ENCODE measurements at places on chromosomes 2 and 18.

DNA sequence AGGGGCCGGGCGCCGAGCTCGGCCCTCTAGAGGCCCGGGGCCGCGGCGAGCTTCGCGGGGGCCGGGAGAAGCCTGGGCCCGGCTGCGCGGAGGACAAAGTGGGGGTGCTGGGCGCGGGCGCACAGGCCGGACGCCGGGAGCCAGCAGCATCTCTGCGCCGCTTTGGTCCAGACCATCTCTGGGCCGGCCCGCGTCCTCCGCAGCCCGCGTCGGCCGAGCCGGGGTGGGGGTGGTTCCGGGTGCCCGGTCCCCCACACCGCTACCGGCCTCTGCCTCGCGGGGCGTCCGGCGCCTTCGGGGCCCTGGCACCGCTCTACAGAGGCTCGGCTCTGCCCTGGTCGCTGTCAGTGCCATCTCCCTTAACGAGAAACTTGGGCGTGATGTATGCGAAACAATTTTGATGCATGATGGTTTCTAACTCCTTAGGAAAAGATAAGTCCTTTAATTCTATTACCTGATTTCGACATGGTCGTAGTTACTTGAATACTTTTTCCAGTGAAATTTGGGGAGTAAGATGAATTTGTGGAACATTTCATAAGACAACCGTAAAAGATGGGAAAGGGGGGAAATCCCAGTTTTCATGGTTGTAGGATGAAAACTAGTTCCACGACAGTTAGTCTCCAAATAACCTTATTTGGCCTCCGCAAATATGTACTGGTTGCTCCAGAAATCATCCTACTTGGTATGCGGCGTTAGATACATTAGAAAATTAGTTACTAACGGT lies 562 bp downstream of the TWSG1 start:
- peak; percentile 34 for DNase-seq

- no peak for DNase-seq
These were observed 173.8 kb upstream of the HDAC4 start for GRCh38 chr2:239574434-239575156.

DNA sequence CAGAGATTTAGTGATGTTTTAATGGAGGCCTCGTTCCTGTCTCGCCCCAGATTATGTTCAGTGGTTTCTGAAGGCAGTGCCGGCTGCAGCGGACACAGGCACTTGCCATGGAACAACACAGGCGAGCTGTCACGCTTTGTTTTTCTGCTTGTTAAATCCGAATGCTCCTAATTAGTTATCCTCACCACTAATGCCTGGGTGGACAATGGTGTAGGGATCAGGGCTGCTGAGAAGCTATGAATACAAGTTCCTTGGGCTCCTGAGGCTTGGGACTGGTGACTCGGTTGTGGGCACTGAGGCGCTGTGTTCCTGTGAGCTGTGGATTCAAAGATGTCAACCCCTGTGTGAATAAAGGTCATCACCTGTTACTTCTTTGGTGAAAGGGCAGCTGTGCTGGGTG lies 123.5 kb downstream of the PLEKHM3 start:
- DNase-seq, result no peak

GRCh38 chr2:219620546-219620945 lies 6.9 kb upstream of the SLC4A3 start:
- no peak for DNase-seq

DNA sequence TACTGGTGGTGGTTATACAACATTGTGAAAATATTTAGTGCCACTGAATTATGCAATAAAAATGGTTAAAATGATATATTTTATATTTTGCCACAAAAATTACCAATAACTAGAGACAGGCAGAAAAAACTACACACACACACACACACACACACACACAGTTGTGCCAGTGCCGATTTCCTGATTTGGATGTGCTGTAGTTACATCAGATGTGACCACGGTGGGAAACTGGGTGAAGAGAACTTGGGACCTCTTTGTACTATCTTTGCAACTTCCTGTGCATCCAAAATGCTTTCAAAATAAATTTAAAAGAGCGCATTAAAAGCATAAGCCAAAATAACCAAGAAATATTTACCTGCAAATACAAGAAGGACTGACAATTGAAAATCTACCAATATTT lies 61.6 kb upstream of the CCBE1 start:
- no peak for DNase-seq

- no peak for DNase-seq
These were observed 10.8 kb upstream of the SDC1 start for GRCh38 chr2:20235655-20236305.

- peak; percentile 1 for DNase-seq
These were observed 115.4 kb upstream of the HS6ST1 start for GRCh38 chr2:128433911-128434550.

DNA sequence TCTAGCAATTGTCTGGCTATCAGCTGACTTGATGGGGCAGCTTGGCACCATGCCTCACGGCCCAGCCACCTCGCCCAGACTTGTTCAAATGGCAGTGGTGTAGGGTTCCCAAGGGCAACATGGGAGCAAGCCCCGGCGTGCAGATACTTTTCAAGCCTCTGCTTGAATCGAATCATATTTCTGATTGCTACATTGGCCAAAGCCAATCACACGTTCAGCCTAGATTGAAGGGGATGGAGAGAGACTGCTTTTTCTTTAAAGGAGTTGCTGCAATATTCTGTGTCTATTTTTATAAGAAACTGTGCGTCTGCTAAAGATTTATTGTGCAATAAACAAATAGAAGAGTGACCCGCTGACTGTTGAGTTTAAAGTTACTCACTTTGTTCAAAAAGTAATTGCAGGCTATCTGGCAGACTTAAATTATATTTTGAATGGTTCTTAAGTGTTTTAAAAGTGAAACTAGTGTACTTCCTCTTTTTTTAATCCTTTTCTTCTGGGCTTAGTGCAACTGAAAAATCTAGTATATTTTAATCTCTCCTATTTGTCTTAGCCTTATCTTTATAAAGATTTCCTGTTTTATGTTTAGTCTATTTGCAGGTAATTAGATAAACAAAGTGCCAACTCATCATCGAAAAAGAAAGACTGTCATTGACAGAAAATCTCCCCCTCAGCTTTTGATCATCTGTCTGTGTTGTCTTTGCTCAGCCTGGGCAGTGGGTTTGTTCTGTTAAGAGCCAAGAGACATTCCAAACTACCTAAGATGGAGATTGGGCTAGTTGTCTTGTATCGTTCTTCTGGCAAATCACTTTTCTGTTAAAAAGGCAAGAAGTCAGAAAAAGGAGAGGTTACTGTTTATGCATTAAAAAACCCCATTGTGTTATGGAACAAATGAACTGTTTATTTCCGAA lies 156.1 kb downstream of the TPGS2 start:
- DNase-seq, result no peak

DNA sequence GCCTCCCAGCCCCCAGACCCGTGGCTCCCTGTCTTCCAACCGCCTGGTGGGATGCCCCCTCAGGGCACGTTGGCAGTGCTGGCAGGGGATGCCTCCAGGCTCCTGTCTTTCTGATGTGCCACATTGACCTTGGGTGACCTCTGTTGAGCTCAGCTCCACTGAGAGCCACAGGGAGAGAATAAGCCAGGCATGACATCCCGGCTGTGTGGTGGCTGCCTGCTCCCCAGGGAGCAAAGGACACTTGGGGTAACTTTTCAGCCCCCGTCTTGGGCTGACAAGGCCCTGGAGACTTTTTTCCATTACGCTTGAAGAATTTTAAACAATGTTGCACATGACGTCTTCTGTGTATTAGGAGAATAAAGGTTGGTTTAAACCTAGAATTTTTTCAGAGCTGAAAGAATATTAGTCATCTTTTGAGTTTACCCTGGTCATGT lies 246.0 kb downstream of the TSN start:
- DNase-seq, result no peak

GRCh38 chr18:69980982-69981804 lies 33.5 kb upstream of the CD226 start:
- no peak for DNase-seq

GRCh38 chr2:213537579-213537978 lies 253.3 kb downstream of the SPAG16 start:
- no peak for DNase-seq

DNA sequence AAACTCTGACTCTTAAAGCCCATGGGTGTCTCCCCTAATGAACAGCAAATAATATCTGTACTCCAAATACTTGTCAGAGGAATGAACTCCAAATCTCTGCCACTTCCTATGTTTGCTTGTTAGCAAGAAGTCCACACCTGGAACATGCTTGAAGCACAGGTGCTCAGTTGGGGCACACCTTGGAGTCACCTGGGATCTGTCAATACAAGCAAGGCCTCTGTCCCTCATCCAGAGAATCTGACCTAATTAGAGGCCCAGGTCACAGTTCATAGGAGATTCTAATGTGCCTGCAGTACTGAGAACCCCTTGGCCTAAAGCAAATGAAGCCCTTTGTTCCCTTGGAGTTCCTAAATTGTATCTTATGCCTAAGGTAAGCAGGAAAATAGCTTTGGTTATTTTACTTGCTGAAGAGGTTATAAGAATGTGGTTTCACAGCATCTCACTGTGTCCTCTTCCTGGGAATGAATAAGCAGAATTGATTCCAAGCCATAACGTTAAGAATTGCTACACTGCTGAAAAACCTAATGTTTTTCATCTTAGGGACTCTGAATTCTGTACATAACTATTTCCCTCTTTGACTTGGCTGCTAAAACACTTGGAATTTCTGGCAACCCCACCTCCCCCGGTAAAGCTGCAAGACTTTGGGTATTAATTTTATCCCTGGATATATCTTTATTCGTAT lies 113.4 kb downstream of the PIEZO2 start:
- DNase-seq, result no peak
